Activated gamma-delta T cell treated with anti-CD3 and anti-CD28 coated beads, Interleukin-2, amount 50 U/mL, for 16 hours (primary cell): ENCODE measurements at places on chromosomes 12 and 14.

DNA sequence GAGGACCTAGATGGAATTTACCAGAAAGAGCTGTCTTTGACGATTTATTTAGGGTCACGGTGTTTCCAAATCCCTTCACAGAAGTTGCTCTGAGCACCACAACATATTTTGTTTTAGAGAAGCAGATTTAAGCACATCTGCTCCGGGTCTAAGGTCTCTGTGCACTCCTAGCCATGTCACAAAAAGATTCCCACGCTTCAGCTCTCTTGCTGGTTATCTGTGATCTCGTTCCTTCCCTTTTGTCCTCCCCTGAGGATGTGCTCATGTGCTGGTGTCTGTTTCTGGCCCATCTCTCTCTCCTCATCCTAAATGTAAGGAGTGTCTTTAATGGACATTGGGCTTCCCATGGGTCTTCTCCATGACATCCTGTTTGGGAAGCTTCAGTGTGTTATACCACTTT lies 53.7 kb upstream of the GNPNAT1 start:
- no peak for DNase-seq

GRCh38 chr14:24483604-24484252 lies 24.3 kb downstream of the CMA1 start:
- no peak for DNase-seq

- DNase-seq = no peak
Observed at GRCh38 chr12:55694188-55694515, 13.6 kb downstream of the ITGA7 start.

- no peak for DNase-seq
Observed at GRCh38 chr12:46100551-46101484, 110.4 kb upstream of the SCAF11 start.
